A549 treated with AZD2906 at 1 μM for 4 hours (cell line): ENCODE measurements at places on chromosomes 12 and 14. TPM values are rescaled to one million over a fixed set of nuclear protein-coding genes. Genes with fewer than 3 reads are reported as not detected.

ARF3 gene
- total RNA-seq: 114 to 159 TPM (median 151 TPM) in 5 replicates

INF2 gene
- total RNA-seq: 73.0 to 125 TPM (median 121 TPM) in 5 replicates

PRH2 gene
- total RNA-seq: 0.23 to 0.48 TPM (median 0.43 TPM) in 3 of 5 replicates, not detected in the others

MMP17 gene
- total RNA-seq: 8.1 to 12.1 TPM (median 10.5 TPM) in 5 replicates

TIMELESS gene
- total RNA-seq: 31.5 to 36.5 TPM (median 34.9 TPM) in 5 replicates

THAP2 gene
- 3.5 to 4.2 TPM (median 4.1 TPM) in 5 replicates for total RNA-seq

FOXN3 gene
- total RNA-seq: 4.2 to 6.0 TPM (median 5.9 TPM) in 5 replicates

TEAD4 gene
- 40.6 to 50.6 TPM (median 48.4 TPM) in 5 replicates for total RNA-seq

SERPINA5 gene
- total RNA-seq: 0.11 to 0.21 TPM (median 0.18 TPM) in 5 replicates
